Right lobe of liver (tissue), 6 donors: ENCODE measurements at places on chromosomes 2 and 18. TPM values are rescaled to one million over a fixed set of nuclear protein-coding genes. Genes with fewer than 3 reads are reported as not detected.

The SANBR gene
- total RNA-seq, result 3.0 TPM

The COL4A3 gene
- total RNA-seq, result 0.12 TPM

The PLB1 gene
- 0.66 TPM for total RNA-seq

GRCh38 chr2:66390811-66391210, 44.1 kb upstream of the MEIS1 start:
- no peak overlapping the region for H3K27ac ChIP-seq
- no peaks in the 10 kb centered on the region for H3K27me3 ChIP-seq
- H3K4me1 ChIP-seq, result no peaks in the 10 kb centered on the region
- no peak overlapping the region for H3K4me3 ChIP-seq
- no peaks in the 10 kb centered on the region for H3K36me3 ChIP-seq

DNA sequence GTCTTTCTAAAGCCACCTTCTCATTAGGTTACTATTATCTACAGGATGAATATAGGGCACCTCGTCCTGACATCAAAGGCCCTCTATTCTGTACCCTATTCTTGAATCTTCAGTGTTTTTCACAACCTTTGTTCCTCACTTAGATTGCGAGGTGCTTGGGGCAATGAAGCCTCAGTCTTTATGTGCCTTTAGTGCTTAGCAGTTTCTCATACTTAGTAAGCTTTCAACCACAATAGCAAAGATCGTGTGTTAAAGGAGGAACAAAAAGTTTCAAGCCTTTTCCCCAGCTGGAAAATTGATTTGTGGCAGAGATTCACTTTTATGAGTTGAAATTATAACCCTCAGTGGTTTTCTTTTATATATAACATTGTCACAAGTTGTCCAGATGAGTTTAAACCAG, 226.9 kb downstream of the MYO3B start:
- peaks cover 3% of the 10 kb centered on the region for H3K4me1 ChIP-seq
- H3K4me3 ChIP-seq, result no peak overlapping the region
- no peak overlapping the region for H3K27ac ChIP-seq

GRCh38 chr2:149741646-149742045, 154.1 kb upstream of the MMADHC start:
- H3K36me3 ChIP-seq, result no peaks in the 10 kb centered on the region
- no peak overlapping the region for H3K4me3 ChIP-seq
- no peaks in the 10 kb centered on the region for H3K27me3 ChIP-seq
- no peak for DNase-seq
- H3K4me1 ChIP-seq, result no peaks in the 10 kb centered on the region
- no peak overlapping the region for H3K27ac ChIP-seq

DNA sequence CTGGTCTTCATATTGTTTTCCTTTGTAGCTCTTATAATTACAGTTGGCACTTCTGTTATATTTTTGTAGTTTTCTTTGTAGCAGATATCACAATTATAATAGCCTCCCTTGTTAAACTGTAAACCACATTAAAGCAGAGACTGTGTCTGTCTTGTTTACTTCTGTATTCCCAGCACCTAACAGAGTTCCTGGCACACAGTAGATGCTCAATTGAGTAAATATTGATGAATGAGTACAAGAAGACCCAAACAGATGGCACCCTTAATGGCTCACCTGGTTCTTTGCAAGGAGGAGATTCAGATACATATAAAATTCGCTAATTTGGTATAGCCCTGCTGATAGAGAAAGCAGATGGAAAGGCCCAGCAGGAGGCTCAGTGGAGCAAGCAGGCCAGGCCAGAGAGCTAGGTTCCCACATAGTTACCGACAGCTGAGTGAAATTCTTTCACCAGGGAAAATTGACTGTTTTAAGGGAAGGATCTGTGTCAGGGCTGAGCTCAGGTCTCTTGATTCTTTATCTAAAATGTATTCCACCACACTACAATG, 120.1 kb downstream of the NUP35 start:
- H3K27me3 ChIP-seq, result no peaks in the 10 kb centered on the region
- H3K4me1 ChIP-seq, result no peaks in the 10 kb centered on the region
- H3K4me3 ChIP-seq, result no peak overlapping the region
- H3K27ac ChIP-seq, result no peak overlapping the region
- no peaks in the 10 kb centered on the region for H3K36me3 ChIP-seq
- no peak for DNase-seq

DNA sequence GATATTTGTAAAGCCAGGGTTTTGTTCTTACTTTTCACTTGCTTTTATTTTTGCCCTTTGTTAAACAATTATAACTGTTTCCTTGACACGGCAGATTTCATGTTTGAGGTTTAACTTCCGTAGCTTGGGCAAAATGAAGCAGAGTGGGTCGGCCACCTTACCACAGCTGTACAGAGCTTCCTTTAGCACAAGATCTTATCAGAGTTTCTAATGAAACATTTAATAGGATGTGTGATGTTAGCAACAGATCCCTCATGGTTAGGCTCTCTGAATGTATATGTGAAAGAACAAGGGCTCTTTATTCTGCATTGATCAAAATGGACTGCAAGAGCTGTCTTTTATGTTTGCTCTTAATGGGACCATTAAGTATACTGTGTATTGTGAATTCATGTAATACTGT, 22.3 kb downstream of the RNF125 start:
- DNase-seq, result no peak
- no peaks in the 10 kb centered on the region for H3K4me1 ChIP-seq
- H3K27me3 ChIP-seq, result no peaks in the 10 kb centered on the region
- H3K27ac ChIP-seq, result no peak overlapping the region

- no peak overlapping the region for H3K4me3 ChIP-seq
- H3K4me1 ChIP-seq, result no peaks in the 10 kb centered on the region
- H3K27me3 ChIP-seq, result no peaks in the 10 kb centered on the region
- no peak overlapping the region for H3K27ac ChIP-seq
- no peaks in the 10 kb centered on the region for H3K36me3 ChIP-seq
Measured at GRCh38 chr2:195520671-195521155, 136.3 kb upstream of the SLC39A10 start.

DNA sequence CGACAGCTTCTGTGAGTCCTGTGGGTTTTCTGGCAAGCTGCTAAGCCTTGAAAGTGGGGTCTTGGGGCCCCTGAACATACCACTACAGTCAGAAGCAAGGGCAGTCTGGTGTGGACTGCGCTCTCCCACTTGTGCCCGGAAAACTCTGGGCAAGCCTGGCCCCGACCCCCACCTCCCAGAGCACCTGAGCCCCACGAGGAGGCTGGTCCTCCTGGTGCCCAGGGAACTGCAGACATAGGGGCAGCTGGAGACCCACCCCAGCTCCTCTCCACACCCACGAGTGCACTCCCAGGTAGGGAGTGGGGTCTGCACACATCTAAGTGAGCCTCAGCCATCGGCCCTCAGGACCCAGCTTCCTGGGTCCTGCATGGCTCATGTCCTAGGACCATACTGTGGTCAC, 16.2 kb upstream of the GPC1 start:
- H3K4me1 ChIP-seq, result no peaks in the 10 kb centered on the region
- H3K27ac ChIP-seq, result no peak overlapping the region
- H3K27me3 ChIP-seq, result no peaks in the 10 kb centered on the region
- H3K4me3 ChIP-seq, result no peak overlapping the region
- peak; percentile 33 for DNase-seq
- no peaks in the 10 kb centered on the region for H3K36me3 ChIP-seq

DNA sequence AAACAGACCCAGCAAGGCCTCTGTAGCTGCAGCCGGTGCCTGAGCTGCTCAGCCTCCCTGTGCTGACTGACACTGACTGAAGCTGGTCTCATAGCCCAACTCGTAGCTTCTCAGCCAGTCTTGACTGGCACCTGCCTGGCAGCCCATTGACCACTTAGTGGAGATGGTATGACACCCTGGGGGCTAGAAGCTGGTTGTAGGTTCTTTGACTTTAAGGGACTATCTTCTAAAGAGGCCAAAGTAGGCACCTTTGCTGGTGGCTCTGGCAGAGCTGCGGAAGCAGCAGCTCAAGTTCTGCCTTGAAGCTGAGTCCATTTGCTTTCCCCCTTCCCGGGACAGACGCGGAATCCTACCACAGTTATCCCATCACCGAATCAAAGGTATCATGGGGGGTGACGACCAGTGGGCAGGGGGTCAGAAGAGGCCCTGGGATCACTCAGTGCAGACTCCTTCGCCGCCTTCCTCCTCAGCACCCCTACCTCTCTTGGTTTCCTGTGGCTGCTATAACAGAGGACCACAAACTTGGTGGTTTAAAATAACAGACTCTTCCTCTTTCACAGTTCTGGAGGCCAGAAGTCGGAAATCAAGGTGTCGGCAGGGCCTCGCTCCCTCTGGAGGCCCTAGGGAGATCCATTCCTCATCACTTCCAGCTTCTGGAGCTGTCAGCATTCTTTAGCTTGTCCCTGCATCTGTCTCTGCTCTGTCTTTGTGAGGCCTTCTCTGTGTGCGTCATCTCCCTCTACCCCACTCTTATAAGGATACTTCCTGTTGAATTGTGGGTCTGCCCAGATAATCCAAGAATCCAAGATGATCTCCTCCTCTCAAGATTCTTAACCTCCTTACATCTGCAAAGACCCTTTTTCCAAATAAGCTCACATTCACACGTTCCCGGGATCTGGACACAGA, 13.7 kb upstream of the FOSL2 start:
- no peaks in the 10 kb centered on the region for H3K36me3 ChIP-seq
- H3K4me1 ChIP-seq, result peaks cover 16% of the 10 kb centered on the region
- no peak overlapping the region for H3K4me3 ChIP-seq
- no peak for DNase-seq
- no peaks in the 10 kb centered on the region for H3K27me3 ChIP-seq
- no peak overlapping the region for H3K27ac ChIP-seq

- H3K36me3 ChIP-seq, result no peaks in the 10 kb centered on the region
- H3K4me1 ChIP-seq, result no peaks in the 10 kb centered on the region
- H3K27me3 ChIP-seq, result no peaks in the 10 kb centered on the region
Measured at GRCh38 chr18:54679318-54680149, 88.5 kb downstream of the DYNAP start.

- H3K36me3 ChIP-seq, result no peaks in the 10 kb centered on the region
- H3K4me3 ChIP-seq, result no peak overlapping the region
- H3K27me3 ChIP-seq, result no peaks in the 10 kb centered on the region
- H3K4me1 ChIP-seq, result no peaks in the 10 kb centered on the region
- no peak overlapping the region for H3K27ac ChIP-seq
Measured at GRCh38 chr2:181143790-181144300, 163.4 kb downstream of the UBE2E3 start.

GRCh38 chr2:46363535-46364170, 66.4 kb downstream of the EPAS1 start:
- H3K27me3 ChIP-seq, result no peaks in the 10 kb centered on the region
- H3K4me1 ChIP-seq, result peaks cover 24% of the 10 kb centered on the region
- no peak overlapping the region for H3K4me3 ChIP-seq
- no peak for DNase-seq

- no peaks in the 10 kb centered on the region for H3K27me3 ChIP-seq
- no peaks in the 10 kb centered on the region for H3K36me3 ChIP-seq
- no peak overlapping the region for H3K4me3 ChIP-seq
Measured at GRCh38 chr2:46331109-46331766, 34.0 kb downstream of the EPAS1 start.

- H3K27me3 ChIP-seq, result no peaks in the 10 kb centered on the region
- H3K4me1 ChIP-seq, result no peaks in the 10 kb centered on the region
- no peak overlapping the region for H3K27ac ChIP-seq
- DNase-seq, result no peak
Measured at GRCh38 chr2:39538718-39539117, 101.6 kb upstream of the MAP4K3 start.

- no peak overlapping the region for H3K4me3 ChIP-seq
- H3K36me3 ChIP-seq, result no peaks in the 10 kb centered on the region
- H3K4me1 ChIP-seq, result no peaks in the 10 kb centered on the region
- H3K27me3 ChIP-seq, result no peaks in the 10 kb centered on the region
- no peak overlapping the region for H3K27ac ChIP-seq
Measured at GRCh38 chr2:215627771-215628170, 191.9 kb upstream of the FN1 start.

DNA sequence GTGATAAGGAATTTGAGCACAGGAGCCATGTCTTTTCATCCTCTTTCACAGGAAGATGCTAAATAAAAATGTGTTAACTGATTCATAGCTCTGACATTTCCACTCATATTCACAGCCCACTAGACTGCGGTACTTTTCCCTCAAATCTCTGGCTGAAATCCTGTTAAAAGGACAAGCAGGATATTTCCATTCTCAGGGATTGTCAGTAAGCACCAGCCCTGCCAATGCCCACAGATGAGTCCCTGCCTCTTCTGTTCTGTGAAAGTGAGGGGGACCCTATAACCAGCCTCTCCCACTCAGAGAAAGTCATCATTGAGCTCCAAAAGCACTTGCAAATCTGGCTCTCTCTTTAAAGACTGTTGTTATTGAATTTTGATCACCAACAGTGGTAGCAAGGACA, 440.5 kb downstream of the SETBP1 start:
- no peaks in the 10 kb centered on the region for H3K36me3 ChIP-seq
- no peak overlapping the region for H3K4me3 ChIP-seq
- H3K4me1 ChIP-seq, result no peaks in the 10 kb centered on the region
- H3K27ac ChIP-seq, result no peak overlapping the region
- no peaks in the 10 kb centered on the region for H3K27me3 ChIP-seq
- no peak for DNase-seq

- no peaks in the 10 kb centered on the region for H3K27me3 ChIP-seq
- no peak overlapping the region for H3K4me3 ChIP-seq
- DNase-seq, result no peak
- H3K36me3 ChIP-seq, result no peaks in the 10 kb centered on the region
- H3K4me1 ChIP-seq, result peaks cover 4% of the 10 kb centered on the region
Measured at GRCh38 chr2:126975671-126976655, 77.3 kb downstream of the TEX51 start.

DNA sequence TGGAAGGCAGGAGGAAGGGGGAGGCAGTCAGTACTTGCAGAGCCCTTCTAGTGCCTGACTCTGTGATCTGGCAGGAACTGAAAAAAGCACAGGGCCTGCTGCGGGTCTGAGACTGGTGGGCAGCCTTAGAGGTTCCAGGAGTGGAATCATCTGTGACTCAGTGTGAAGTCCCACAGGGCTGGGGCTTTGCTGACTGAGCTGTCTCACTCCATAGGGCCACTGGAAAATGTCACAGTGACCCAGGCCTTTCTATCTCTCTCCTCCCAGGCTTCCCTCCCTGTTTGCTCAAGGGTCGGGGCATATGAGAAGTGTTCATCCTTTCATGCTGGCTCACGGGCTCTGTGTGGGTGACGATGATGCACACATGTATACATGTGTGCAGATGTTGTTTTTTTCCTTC, 47.1 kb upstream of the ZFP36L2 start:
- H3K27ac ChIP-seq, result no peak overlapping the region
- H3K36me3 ChIP-seq, result no peaks in the 10 kb centered on the region
- H3K27me3 ChIP-seq, result no peaks in the 10 kb centered on the region

DNA sequence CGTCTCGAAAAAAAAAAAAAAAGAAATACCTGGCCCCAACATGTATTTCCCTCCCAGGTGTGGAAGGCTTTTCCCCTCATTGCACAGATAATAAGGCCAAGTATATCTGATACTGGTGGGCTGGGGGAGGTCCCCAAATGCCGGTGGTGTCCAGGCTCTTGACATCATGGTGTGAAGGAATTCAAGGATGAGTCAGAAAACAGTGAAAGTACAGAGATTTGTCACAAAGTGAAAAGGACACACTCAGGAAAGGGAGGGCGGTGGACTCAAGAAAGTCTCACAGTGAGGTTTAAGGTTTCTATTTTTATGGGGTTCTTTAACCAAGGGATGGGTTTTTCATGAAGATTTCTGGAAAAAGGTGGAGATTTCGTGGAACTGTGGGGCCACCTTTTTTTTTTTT, 37.8 kb upstream of the FZD5 start:
- no peak overlapping the region for H3K4me3 ChIP-seq
- no peak for DNase-seq
- no peaks in the 10 kb centered on the region for H3K36me3 ChIP-seq
- H3K4me1 ChIP-seq, result no peaks in the 10 kb centered on the region
- H3K27me3 ChIP-seq, result no peaks in the 10 kb centered on the region
